ENCODE measurements at places on chromosomes 7 and 10.
A peak's percentile ranks its signal among the peaks of the same experiment; 100 is the strongest.

- no peak for DNase-seq
Observed at GRCh38 chr7:85565276-85565675, 378.4 kb upstream of the SEMA3D start.

DNA sequence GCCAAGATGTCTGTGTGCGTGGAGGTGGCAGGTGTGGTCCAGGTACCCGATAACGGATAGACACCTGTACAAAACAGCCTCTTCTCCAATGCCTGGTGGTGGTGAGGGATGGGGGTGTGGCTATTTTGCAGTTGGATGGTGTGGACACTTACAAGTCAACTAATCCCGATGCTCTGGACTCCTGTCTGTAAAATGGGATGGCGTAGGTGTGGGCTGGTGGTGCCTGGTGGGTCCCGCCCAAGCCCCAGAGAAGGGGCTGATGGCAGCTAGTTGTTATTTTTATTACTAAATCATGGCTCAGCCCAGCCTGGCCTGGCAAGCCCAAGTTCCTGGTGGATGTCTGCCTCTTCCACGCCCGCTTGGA is 22.3 kb downstream of the GTF2IRD1 start:
- no peak for DNase-seq

DNA sequence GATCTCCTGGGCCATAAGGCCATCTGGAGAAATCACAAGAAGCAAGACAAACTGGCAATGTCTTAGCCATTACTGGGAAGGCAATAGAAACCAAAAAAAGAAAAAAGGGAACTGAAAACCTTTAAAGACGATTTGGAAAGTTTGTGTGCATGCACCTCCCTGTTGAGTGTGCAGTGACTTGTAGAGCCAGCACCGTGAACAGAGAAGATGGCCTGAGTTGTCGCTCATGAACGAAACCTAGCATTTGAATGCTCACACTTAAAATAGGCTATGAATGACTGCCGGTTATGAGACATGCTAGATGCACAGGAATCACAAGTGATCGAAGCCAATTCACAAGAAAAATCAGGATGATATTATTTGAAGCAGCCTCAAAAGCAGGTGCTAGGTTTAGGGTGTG is 151.3 kb upstream of the ADO start:
- DNase-seq: peak; percentile 82

DNA sequence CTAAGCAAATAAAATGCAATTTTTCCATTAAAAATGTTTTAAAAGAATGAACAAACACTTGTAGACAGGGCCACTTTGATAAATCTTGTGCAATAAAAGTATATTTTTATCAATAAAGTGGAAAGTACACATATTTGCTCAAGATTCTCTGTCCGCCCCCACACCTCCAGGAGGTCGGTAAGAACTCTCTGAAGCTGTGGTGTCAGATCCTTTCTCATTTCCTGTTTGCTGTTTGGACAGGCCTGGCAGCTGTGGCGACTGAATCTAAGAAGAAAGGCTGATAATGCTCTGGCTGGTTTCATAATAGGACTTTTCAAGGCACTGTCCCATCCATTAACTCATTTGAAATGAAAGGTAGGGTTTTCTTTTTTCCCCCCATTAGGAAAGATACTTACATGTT is 15.3 kb upstream of the ASB4 start:
- peak; percentile 43 for DNase-seq

DNA sequence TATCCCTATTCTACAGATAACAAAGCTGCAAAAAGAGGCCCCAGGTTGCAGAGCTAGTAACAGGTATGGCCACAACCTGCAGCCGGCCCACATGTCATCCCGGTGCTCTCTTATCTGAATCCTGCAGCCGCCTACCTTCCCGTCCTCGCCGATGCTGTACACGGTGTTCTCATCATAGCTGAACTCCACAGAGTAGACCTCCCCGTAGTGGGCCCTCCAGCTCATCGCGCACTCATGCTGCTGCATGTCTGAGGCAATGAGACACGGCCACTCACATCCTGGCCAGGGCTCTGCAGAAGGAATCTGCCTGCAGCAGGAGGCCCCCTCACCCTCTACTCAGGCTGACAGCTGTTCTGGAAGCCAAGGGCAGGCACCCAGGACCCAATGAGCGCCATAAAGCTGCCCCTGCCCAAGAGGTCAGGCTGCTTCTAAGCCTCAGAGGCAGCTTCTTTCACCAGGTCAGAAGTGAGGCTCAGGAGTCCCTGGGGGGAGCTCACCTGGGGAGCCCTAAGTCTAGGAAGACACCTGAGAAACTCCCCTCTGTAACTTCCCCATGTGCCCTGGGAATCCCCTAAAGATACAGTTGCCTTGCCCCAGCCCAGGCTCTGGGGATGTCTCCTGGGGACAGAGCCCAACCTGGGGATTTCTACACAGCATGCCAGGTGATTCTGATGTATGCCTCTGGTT is 17.9 kb upstream of the CYREN start:
- DNase-seq: no peak

DNA sequence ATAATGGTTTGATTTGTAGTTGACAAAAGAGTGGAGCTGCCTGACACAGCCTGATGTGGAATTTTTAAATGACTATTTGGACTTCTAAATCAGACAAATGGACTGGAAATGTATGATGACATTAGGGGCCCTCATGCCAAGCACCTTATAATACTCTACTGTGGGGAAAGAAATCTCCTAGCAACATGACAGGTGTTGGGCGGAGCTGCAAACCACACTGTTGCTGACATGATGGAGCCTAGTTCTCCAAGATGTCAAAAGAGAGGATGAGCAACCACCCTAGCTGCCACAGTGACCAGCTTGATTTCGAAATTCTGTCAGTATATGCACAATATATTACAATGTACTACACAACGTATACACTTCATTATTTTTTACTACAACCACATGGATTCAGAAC is 65.8 kb downstream of the RHOBTB1 start:
- no peak for DNase-seq

GRCh38 chr10:130542761-130543160 is 406.6 kb downstream of the GLRX3 start:
- no peak for DNase-seq

DNA sequence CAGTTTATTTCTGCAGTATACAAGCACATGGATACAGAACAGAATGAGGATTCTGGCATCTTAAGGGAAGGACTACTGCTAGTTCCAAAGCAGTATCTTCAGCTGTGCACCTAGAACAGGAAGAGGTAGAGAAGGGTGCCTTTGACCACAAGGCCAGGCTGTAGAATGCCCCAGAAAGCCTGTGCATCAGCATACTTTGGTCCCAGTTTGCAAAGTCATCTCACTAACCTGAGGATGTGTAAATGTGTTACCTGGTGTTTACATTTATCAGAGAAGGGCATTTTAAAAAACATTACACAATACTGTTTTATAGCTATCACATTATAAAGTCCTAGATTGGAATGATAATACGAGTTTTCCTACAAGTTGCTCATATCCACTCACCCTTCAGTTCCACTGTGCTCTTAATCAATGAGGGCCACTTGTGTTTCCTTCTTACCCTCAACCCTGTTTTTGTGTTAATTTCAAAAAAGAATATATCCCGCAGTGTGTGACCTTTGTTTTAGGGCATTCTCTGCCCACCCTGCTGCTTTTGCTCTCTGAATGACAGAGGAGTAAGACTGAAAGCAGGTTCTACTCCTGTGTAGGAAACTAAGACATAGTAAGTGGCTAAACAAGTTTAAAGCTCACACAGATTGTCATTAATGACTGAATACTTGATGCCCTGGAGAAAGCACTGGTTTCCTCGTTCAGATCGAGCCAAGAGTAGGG is 3.4 kb downstream of the SLC35G1 start:
- no peak for DNase-seq

DNA sequence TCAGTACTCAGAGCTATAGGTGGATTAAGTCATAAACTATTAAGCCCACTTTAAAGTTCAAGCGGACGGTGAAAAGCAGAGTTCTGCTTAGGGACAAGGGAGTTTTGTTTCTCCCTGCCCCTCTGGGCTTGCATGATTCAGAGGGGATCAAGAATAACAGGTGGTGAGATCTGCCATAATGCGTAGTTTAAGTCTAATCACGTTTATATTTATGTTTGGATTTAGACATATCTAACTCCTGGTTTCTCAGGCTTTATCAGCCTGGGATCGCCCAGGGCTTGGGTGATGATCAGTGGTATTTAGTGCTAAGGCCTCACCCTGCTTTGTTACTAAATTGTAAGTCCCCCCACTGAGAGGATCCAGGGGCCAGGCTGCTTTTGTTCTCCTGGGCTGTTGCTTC is 335.4 kb upstream of the NRP1 start:
- no peak for DNase-seq

DNA sequence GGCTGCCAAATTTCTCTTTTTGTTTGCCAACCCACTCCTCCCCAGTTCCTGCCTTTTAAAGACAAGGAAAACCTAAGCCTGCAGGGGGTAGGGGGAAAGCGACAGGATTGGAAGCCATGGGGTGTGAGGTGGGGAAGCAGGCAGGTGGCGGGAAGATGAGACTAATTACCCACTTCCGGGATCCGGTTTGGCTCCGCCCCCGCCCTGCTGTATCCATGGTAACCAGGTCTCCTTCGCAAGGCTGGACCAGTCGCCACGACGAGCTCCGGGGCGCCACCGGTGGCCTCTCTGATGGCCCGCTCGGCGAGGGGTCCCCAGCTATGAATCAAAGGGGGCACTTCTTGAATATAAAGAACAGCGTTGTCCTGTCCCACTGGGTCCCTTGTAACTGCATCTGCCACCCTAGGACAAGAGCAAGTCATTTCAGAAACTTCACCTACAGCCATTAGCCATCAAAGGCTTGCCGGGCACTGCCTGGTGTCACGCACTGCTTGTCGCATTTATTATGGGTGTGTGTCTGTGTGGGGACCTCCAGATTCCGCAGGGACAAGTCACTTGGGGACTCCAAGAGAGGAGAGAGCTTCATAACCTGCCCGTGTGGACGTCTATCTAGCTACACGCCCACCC is 55.4 kb upstream of the LMTK2 start:
- DNase-seq: no peak

DNA sequence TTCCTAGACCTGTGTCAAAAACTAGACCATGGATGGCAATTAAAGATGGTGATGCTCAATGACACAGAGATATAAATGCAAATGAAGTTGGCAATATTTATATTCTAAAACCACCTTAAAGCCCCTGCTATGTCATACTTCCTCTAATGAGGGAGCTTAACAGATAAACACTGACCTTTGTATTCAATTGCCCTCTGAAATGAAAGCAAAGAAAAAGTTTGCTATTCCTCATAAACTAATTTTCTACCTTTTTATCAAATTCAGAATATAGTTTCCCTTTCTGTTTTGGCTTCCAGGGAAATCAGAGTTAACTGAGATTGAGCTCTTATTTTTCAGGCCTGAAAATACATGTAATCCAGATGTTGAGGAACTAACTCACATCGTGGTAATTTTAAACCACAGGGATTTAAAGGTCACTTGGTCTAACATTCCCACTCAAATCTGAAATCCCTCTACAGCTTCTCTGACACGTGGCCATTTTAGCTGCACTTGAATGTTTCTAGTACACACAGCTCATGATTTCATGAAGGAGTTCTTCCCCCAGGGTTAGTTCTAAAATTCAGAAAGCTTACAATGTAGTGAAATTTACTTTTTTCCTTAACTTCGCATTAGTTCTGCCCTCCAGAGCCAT is 37.9 kb upstream of the ABCB5 start:
- peak; percentile 60 for DNase-seq

DNA sequence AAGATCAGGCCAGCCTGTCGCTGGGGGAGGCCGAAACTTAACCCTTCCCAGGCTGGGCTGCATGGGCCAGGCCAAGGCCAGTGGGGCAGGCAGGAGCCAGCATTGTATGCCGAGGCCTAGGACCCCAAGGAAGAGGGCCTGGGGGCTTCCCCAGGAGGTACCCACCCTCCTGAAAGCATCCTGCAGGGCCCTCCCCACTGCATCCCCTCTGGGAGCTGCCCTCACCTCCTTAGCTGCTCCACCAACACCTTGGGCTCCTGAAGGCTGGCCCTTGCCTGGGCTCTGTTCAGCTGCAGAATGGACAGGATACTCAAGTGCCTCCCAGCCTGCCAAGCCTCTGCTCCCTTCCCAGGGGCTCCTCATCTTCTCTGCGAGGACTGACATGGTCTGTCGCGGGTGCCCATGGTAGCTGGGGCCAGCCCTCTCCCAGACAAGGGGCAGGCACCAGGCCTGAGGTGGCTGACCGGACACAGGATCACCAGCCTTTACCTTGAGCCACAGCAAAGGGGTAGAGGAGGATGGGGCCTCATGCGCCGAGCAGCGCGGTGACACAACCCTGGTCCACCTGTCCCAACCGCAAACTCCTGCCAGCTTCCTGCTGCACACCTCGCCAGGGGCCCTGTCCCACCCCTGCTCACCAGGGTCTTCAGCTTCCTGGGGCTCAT is 94.2 kb downstream of the MICALL2 start:
- DNase-seq: no peak

GRCh38 chr7:3888096-3888495 is 587.0 kb downstream of the SDK1 start:
- DNase-seq: no peak

GRCh38 chr10:96369890-96370583 is 11.2 kb upstream of the OPALIN start:
- DNase-seq: no peak

DNA sequence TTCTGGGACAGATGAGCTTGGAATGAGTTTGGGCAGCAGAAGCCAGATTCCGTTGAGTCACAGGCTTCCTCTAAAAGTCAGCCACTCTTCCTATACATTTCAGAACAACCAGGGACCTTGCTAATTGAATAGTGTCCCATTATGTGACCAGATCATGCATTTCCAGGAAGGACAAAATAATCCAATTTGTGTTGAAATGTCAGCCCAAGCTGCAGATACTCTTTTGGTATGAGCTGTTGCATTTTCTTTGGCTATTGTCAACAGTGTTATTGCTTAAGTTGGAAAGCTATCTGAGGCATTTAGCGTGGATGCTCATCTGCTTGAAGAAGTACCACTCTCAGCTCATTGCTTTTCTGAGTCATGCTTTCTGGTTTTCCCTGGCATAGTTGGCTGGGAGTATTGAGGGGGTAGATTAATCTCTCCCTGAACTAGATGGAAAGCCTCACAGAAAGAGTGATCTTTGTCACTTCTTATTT is 223.7 kb upstream of the HABP2 start:
- peak; percentile 84 for DNase-seq

DNA sequence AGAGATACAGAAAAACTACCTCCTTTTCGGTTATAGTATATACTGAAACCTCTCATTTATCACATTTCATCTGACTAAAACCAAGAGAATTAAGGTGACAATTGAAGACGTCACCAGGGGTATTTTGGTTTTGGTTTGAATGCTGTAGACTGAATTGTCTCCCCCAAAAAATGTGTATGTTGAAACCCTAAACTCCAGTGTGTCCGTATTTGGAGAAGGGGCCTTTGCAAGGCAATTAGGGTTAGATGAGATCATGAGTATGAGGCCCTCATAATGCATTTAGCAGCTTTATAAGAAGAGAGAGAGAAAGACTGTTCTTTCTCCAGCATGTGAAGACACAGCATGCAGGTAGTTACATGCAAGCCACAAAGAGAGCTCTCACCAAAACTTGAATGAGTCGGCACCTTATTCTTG is 59.5 kb downstream of the CACNA2D1 start:
- no peak for DNase-seq

DNA sequence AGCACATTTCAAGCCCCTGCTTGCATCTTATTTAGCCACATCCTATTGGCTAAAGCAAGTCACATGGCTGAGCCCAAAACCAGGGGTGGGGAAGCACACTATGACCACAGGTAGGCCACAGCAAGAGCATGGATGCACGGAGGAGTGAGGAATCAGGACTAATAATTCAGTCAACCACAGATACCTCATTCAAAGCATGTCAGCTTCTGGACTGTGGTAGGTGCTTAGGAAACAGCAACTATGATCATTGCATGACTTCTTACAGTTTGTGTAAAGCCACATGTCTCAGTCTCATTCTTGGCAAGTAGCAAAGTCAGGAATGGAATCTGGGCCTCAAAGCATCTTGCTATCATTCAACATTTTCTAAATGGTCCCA is 79.0 kb upstream of the EMX2 start:
- no peak for DNase-seq

GRCh38 chr7:51111241-51111940 is 205.2 kb downstream of the COBL start:
- no peak for DNase-seq

All from suppressor macrophage treated with lipopolysaccharide for 1 hour (primary cell).